OCI-LY7 (cell line): ENCODE measurements at places on chromosomes 1 and 21.
A peak's percentile ranks its signal among the peaks of the same experiment; 100 is the strongest.

DNA sequence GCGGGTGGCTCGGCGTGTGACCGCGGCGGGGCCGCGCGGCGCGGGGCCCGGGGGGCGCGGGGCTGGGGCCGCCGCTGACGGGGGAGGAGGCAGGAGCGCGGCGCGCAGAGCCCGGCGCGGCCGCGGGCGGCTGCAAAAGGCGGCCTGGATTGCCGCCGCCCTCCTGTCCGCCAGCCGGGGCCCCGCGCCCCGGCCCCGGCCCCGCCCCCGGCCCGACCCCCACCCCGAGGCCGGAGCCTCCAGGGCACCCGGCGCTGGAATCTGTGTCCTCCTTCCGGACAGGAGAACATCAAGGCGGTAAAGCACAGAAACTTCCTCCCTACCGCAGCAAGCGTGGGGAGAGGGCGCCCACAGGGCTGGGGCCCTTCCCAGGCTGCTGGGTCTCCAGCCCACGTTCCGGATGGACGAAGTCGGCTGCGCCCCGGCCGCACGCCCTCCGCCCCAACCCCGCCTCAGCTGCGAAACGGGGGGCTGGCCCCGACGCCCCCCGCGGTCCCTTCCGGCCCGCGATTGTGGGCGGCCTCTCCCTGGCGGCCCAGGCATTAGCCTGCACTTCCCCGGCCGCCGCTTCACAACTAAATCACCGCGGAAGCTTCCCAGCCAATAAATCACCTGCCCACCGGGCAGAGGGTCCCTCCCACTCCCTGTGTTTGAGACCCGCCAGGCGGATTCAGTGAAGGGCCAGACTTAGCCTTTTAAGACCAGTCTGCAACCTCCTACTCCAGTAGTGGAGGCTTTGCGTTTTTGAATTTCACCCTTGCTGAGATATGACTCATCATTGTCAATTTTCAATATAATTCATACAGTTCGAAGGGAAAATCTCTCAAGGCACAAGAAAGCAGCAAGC is 106.0 kb downstream of the SLC45A1 start:
- DNase-seq: peak; percentile 84

GRCh38 chr1:12654004-12654567 is 10.2 kb downstream of the AADACL4 start:
- DNase-seq: no peak

GRCh38 chr1:20343149-20343937 is 52.7 kb downstream of the VWA5B1 start:
- DNase-seq: peak; percentile 95

DNA sequence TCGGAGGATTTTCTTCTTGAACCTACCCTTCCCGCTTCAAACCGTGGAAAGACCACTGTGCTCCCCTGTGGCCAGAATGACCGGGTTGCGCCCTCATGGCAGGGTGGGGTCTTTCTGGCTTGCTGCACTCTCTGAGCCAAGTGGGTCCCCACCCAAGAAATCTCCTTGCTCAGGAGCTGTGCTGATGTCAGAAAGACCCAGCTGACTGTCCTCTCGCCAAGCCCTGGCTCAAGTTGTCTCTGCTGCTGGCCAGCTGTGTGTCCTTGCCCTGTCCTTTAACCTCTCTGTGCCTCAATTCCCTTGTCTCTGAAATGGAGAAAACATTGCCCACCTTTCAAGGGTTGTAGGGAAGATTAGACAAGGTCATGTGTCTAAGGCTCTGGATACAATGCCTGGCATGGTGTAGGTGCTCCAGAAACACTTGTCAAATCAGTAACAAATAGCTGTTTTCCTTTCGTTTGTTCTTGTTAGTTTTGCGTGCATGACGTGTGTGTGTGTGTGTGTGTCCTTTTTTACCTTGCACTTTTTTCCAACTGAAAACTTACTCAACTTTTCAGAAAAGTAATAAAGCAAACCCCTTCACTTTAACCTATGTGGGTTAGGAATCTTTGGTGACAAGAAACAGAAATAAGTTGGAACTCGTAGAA is 41.1 kb upstream of the RPL11 start:
- no peak for DNase-seq

GRCh38 chr1:88291611-88292354 is 392.3 kb upstream of the PKN2 start:
- no peak for DNase-seq

DNA sequence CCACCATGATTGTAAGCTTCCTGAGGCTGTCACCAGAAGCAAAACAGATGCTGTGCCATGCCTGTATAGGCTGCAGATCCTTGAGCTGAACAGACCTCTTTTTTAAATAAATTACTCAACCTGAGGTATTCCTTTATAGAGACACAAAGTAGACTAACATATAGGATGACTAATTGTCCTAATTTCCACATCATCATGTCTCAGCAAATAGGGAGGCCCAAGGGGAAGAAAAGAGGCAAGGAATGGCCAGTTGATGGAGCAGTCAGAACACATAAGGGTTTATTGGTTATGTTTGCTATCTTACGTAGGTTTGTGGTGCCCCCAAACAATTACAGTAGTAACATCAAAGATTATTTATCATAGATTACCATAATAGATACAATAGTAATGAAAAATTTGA is 126.2 kb downstream of the RASAL2 start:
- DNase-seq: no peak

DNA sequence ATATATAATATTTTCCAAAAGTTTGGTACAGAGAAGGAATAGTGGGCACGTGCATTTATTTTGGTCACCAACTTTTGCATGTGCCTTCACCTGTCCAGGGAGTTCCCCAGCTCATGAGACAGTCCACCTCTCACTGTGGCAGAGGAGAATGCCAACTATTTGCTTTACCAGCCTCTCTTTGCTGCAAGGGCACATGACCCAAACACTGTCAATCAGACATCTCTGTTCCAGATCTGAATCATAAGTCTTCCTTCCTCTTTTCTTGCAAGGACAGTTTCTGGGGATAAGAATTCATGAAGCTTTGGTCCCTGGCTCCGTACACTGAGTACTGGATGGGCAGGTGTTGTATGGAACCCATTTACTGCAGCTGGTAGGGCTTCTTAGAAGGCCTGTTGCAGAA is 38.6 kb downstream of the C1orf87 start:
- DNase-seq: no peak

DNA sequence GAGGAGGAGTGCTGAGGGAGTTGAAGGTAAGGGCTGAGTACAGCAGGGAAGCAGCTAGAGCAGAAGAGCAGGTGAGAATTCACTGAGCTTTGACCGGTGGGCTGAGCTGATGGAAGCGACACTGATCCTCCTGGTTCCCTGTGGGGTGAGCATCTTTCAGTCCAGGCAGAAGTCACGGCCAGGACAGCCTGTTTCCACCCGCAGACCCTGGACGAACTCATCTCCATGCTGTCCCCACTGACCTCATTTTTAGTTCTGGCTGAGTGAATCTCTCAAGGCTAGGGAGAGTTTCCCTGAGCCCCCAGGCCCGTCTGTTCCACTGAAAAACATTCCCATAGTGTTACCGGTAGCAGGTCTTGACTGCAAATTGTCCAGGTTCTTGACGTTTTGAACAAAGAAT is 31.5 kb downstream of the FAM163A start:
- no peak for DNase-seq

- DNase-seq: no peak
These were observed 63.6 kb downstream of the RUNX3 start for GRCh38 chr1:24866211-24867083.

DNA sequence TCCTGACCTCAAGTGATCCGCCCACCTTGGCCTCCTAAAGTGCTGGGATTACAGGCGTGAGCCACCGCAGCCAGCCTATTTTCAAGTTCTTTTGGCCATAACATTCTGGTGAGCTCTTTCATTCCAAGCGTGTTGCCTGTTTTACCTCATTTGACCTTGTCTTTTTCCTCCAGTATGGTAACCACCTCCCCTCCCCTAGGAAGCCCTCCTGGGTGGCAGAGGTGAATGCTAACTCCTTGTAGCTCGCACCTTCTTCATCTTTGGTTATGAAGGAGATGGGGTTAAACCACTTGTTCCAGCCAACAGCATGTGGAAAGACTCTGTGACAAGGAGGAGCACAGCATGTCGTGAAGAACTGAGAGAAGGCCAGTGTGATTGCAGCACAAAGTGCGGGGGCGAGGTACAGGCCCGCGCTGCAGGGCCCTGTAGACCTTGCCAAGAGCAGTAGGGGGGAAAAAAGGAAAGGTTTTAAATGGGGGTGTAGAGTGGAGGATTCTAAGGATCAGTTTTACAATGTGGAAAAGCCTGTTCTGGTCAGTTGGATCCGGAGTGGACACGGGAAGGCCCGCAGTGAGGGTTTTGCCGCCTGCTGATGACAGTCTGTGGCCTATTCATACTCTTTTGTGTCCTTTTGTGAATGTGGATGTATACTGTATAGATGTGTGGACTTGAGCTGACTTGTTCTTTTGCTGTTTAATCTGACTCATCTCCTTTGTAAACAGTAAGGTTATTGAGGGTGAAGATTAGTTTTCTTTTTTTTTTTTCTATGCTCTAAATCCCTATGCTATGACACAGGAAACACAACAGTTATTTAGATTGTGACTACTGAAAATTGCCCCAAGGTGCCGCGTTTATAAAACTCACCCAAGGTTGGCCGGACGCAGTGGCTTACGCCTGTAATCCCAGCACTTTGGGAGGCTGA is 7.5 kb upstream of the ZNF436 start:
- DNase-seq: no peak

- DNase-seq: peak; percentile 68
These were observed 10.7 kb downstream of the RAB42 start for GRCh38 chr1:28602536-28603439.

- no peak for DNase-seq
These were observed 542.1 kb downstream of the COL11A1 start for GRCh38 chr1:102566182-102566581.

GRCh38 chr1:52601519-52601918 is 652 bp upstream of the GPX7 start:
- DNase-seq: no peak

DNA sequence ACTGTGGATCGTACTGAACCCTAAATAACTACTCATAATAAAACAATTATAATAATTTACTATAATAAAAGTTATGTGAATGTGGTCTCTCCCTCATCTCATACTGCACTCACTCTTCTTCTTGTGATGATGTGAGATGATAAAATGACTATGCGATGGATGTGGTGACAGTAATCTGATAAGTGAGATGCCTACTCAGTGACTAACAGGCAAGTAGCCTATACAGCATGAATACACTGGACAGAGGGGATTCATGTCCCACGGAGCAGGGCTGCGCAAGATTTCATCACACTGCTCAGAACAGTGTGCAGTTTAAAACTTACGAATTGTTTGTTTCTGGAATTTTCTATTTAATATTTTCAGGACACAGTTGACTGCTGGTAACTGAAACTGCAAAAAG is 304.0 kb downstream of the DUSP10 start:
- no peak for DNase-seq

GRCh38 chr1:168550971-168551370 is 7.2 kb upstream of the XCL2 start:
- DNase-seq: no peak

DNA sequence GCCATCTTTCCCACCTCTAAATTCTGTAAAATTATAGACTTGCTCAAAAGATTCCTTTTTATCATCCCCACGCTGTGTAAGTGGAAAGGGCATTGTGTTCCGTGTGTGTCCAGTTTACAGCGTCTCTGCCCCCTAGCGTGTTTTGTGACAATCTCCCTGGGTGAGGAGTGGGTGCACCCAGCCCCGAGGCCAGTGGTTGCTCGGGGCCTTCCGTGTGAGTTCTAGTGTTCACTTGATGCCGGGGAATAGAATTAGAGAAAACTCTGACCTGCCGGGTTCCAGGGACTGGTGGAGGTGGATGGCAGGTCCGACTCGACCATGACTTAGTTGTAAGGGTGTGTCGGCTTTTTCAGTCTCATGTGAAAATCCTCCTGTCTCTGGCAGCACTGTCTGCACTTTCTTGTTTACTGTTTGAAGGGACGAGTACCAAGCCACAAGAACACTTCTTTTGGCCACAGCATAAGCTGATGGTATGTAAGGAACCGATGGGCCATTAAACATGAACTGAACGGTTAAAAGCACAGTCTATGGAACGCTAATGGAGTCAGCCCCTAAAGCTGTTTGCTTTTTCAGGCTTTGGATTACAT is 61.9 kb downstream of the POFUT2 start:
- DNase-seq: no peak

DNA sequence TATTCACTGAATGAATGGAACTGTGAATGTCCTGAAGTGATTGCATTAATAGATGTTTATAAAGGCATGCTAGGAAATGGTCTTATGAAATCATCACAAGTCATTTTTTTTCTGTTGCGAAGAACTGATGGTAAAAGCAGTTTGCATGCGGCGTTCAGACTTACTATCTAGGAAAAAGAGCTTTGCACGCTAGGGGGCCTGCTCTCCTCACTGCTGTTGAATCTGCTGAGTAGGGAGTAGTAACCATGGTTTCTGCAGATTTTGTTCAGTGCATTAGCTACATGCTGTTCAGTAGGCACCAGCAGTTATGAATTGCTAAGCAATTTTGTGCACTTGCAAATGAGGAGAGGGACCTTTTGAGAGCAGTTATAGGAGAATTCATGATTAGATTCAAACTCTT is 57.9 kb downstream of the CENPF start:
- no peak for DNase-seq

- DNase-seq: no peak
These were observed 35.1 kb upstream of the LBR start for GRCh38 chr1:225462714-225463574.

GRCh38 chr1:175172503-175172902 is 20.1 kb downstream of the KIAA0040 start:
- no peak for DNase-seq

GRCh38 chr1:31605908-31606427 is 11.5 kb upstream of the HCRTR1 start:
- peak; percentile 55 for DNase-seq

DNA sequence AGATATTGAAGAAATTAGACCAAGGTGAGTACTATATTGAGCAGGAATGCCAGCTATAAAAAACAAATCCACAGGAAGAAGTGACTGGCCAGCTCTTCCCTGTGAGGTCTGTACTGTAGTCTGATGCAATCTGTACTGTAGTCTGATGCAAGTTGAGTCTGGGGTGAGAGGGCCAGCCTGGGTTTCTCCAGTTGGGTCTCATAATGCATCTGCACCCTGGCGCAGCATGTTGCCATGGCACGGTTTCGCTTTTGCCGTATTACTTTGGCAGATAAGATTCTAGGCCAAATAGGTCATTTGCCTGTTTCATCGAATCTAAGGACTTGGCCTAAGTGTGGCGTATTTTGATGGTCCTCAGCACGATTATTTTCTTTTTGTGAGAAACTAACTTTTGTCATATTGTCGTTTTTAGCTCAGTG is 24.4 kb upstream of the PGD start:
- DNase-seq: no peak

GRCh38 chr1:71930511-71930910 is 351.8 kb downstream of the NEGR1 start:
- DNase-seq: no peak

DNA sequence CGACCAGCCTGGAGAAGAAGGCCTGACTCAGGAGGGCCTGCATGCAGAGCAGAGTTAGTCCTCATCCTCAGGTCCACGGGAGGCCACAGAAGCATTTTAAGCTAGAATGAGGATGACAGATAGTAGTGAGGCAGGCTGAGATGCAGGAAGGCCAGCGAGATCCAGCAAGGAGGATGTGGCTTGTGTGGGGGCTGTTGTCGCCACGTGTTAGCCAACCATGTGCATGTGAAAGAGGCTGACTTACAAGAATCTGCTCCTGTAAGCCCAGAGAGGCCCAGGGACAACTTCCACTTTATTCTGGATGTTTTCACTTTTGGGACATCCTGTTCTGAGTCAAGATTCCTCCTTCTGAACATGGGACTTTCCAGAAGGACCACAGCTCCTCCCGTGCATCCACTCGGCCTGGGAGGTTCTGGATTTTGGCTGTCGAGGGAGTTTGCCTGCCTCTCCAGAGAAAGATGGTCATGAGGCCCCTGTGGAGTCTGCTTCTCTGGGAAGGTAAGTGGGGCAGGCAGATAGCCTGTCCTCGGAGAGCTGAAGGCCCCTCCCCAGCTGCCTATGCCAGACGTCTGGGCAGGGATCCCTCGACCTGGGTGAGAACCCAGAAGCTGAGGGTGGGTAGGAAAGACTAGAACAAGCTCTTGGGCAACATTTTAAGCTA is at the start of gene SLAMF8:
Gene SLAMF8 (plus strand): TSS at position 433 of the 661 bp plus-strand sequence. CDS start 26 bp downstream, at position 459.
- no peak for DNase-seq
